Ovary (tissue), 10 donors: ENCODE measurements at places on chromosomes 2 and 18.
A peak's percentile ranks its signal among the peaks of the same experiment; 100 is the strongest.

- H3K4me3 ChIP-seq: peak overlapping the region; percentile 39
- peak; percentile 28 for DNase-seq
- H3K27ac ChIP-seq: no peak overlapping the region
- H3K36me3 ChIP-seq: no peaks in the 10 kb centered on the region
Measured at GRCh38 chr2:152097801-152098495, 896 bp downstream of the CACNB4 start.

GRCh38 chr2:7028846-7029245 is 111.6 kb downstream of the RNF144A start:
- no peaks in the 10 kb centered on the region for H3K36me3 ChIP-seq
- H3K27ac ChIP-seq: no peak overlapping the region
- H3K27me3 ChIP-seq: no peaks in the 10 kb centered on the region
- no peak overlapping the region for H3K4me3 ChIP-seq

- H3K4me3 ChIP-seq: no peak overlapping the region
- no peaks in the 10 kb centered on the region for H3K36me3 ChIP-seq
- H3K27ac ChIP-seq: peak overlapping the region; percentile 33
Measured at GRCh38 chr18:10041180-10041579, 127.4 kb downstream of the VAPA start.

- peaks cover 6% of the 10 kb centered on the region for H3K4me1 ChIP-seq
- H3K27ac ChIP-seq: no peak overlapping the region
- DNase-seq: peak; percentile 14
- no peaks in the 10 kb centered on the region for H3K36me3 ChIP-seq
- no peaks in the 10 kb centered on the region for H3K27me3 ChIP-seq
- no peak overlapping the region for H3K4me3 ChIP-seq
Measured at GRCh38 chr2:238875471-238876231, 27.8 kb downstream of the TWIST2 start.

- no peak overlapping the region for H3K4me3 ChIP-seq
- DNase-seq: no peak
- H3K27me3 ChIP-seq: no peaks in the 10 kb centered on the region
- H3K27ac ChIP-seq: no peak overlapping the region
- H3K4me1 ChIP-seq: peaks cover 1% of the 10 kb centered on the region
Measured at GRCh38 chr2:144939590-144939989, 419.7 kb upstream of the ZEB2 start.
